ENCODE measurements at places on chromosomes 3 and 15.

- DNase-seq, result no peak
Measured at GRCh38 chr3:47581422-47581821, 2.8 kb upstream of the CSPG5 start.

- no peak for DNase-seq
Measured at GRCh38 chr15:71792521-71792920, 17.8 kb upstream of the NR2E3 start.

DNA sequence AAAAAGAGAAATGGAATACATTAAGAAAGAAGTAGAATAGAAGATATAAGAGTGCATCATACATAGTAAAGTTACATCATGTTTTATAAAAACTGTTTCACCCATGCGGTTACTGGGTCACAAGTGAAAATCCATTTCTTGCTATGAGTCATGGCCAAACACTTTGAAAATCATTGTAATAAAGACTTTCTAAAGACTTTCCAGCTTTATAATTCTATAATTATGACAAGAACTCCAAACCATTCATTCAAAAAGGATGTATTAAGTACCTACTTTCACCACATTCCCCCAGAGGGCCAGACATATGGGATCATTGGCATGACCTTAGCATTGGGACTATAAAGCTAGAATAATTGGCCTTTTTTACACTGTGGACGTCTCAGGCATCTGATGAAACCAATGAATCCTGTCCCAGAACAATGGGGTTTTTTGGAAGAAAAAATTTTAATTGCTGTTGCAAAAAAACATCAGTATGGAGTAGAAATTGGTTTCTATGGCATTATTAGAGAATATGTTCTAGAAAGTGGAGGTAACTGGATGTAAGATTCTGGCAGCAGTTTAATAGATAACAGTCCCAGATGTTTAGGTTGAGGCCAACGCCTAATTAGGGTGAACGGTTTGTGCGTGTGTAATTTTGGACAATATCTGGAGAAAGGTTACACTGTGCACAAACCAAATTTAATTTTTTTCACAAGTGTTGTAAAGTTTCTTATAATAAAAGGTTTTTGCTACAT is 3.3 kb upstream of the SKIC8 start:
- DNase-seq, result no peak

DNA sequence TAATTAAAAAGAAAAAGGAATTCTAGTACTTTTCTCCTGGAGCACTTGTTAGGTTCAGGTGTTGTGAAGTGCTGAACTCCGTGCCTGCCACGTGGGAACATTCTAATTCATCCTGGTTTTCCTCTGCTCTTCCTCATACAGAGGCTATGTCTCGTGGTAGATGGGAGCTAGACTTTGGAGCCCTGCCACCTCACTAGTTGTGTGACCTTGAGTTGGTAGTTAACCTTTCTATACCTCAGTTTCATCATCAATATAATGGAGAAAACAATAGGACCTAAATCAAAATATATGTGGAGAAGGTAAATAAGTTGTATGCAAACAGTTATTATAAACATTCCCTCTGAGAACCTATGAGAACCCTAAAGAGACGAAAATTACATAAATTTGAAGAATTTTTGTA is 10.6 kb downstream of the ALAS1 start:
- no peak for DNase-seq

DNA sequence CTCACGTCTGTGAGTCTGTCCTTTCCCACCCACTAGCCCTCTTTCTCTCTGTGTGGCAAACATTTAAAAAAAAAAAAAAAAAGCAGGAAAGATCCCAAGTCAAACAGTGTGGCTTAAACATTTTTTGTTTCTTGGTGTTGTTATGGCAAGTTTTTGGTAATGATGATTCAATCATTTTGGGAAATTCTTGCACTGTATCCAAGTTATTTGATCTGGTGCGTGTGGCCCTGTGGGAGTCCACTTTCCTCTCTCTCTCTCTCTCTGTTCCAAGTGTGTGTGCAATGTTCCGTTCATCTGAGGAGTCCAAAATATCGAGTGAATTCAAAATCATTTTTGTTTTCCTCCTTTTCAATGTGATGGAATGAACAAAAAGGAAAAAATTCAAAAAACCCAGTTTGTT is 97.7 kb downstream of the GAP43 start:
- no peak for DNase-seq

- no peak for DNase-seq
Measured at GRCh38 chr15:55741833-55742497, 987 bp downstream of the PRTG start.

- no peak for DNase-seq
Measured at GRCh38 chr3:31968369-31968926, 12.6 kb downstream of the OSBPL10 start.

GRCh38 chr3:34405159-34405558 is 606.7 kb downstream of the PDCD6IP start:
- no peak for DNase-seq

DNA sequence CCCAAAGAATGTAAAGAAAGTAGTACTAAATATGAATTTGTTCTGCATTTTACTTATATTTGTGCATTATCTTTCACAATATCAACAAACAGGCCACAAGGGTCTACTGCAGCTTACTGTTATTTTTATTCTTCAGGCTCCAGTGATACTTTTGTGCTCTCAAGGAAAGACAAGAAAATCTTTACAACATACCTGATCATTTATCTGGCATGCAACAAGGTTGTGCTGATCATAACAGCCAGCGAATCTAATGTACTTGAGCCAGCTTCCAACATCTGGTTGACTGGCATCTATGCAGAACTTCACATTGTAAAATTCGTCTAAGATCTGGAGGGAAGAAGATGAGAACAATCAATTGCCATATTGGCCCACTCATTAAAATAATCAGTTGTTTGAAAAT is 520.0 kb downstream of the MECOM start:
- no peak for DNase-seq

- no peak for DNase-seq
Measured at GRCh38 chr3:165459924-165460835, 264.0 kb upstream of the SLITRK3 start.

DNA sequence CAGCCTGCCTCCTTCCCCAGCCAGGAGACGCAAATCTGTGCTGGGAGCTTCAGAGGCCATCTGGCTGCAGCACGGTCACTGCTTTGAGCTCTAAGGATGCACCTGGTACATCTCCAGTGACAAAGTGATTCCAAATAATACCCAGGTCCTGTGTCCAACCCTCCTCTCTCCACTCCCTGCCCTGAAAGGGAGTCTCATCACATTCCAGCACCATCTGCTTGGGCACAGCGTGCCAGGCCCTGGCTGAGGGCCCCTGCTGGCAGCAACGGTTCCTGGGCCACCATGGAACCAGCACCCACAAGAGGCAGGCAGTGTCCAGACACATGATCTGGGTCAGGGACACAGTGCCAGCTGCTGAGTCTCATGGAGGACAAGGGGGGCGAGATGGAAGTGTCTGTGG is 81.3 kb downstream of the MTHFS start:
- DNase-seq, result no peak

DNA sequence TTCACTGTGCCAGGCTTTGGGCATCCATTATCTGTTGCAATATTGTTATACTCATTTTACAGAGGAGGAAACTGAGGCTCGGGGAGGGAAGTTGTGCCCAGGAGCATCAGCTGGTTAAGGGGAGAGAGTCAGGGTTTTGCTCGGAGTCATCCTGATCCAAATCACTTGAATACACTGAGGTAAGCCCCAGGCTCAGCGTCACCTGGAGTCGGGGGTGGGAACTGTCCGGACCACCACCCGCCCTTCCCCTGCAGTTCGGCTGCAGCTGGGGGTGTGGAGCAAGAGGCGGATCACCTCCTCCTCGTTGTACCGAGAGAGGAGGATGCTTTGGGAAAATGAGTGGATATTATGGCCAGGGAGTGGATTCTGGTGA is 646 bp downstream of the HRH1 start:
- no peak for DNase-seq

DNA sequence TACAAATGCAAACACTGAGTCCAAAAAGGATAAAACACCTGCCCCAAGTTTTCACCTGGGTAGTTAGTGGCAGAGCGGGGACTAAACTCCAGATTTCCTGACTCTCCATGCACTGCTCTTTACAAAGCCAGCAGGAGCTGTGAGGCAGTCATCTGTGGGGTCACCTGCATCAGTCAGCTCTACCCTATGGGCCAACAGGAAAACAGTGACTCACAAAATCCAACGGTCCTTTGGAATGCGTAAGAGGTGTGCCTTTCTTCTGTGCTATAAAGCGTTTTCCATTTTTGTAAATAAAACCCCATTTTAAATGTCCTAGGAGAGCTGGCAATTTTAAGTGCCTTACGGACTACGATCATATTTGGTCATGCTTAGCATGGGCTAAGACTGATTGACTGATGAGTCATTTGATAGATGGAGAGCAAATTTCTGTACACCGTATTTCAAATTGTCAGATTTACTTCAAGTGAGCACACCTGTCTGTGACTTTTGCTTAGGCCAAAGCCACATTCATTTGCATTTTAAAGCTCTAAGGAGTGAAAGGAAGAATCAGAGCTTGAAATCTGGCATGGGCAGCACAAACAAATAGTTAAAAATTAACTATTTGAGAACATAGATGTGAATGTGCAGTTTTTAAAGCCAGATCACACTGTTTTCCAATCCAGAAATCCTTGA is 4.4 kb upstream of the COL8A1 start:
- no peak for DNase-seq

GRCh38 chr15:58522391-58522790 is 90.6 kb downstream of the LIPC start:
- DNase-seq, result no peak

DNA sequence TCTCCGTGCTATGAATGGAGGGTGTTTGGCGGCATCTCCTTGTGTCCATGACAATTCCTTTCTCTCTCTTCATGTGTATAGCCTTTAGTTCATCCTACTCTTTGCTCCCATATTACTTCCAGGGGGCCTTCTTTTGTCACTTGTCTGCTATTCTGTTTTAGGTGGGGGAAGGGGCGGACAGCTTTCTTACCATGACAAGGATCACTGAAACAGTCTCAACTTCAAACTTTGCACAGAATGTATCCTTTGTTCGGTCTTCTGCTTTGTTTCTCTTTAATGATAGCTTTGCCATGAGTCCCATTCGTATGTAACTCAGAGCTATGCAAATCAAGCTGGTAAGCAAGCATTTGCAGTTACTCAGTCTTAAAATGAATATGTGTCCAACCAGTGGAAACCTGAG is 294.2 kb downstream of the TIGIT start:
- no peak for DNase-seq

GRCh38 chr3:66031102-66031698 is 7.5 kb downstream of the MAGI1 start:
- no peak for DNase-seq

GRCh38 chr3:168506589-168506988 is 410.9 kb upstream of the GOLIM4 start:
- DNase-seq, result no peak
